ENCODE measurements at places on chromosomes 11 and 22.

DNA sequence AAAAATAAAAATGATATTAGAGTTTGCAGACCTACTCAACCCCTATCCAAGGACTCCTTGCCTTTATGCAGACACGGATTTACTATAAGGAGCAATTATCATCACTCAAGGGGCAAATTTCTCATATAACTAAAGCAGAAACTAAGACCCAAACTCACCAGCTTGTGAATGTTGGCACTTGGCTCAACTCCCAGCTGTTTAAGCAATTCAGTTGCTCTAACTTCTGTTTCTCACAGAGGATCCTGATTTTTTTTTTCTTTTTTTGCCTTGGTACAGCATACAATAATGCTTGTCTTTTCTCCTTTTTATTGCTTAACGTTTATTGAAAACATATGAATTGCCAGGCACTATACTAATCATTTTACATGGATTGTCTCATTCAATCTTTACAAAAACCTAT, 9.6 kb upstream of the CBLIF start:
- no peak for DNase-seq

DNA sequence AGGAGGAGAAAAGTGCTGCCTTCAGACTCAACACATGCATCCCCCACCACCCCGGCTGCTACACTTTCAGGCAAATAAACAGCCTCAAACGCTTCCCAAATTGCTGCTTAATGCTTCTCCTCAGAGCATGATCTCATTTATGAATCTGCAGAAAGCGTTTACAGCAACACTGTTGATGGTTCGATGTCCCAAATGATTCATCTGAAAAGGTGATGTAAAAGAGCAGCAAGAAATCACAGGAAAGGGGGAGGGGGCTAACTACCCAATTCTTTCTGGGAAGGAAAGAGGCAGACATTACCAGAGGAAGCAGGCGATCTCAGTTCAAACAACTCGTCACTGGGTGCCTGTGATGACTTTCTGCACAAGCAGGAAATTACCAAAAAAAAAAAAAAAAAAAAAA, 119.6 kb downstream of the TENM4 start:
- DNase-seq = no peak

- no peak for DNase-seq
These were observed 460.9 kb upstream of the KIRREL3 start for GRCh38 chr11:127461241-127462064.

DNA sequence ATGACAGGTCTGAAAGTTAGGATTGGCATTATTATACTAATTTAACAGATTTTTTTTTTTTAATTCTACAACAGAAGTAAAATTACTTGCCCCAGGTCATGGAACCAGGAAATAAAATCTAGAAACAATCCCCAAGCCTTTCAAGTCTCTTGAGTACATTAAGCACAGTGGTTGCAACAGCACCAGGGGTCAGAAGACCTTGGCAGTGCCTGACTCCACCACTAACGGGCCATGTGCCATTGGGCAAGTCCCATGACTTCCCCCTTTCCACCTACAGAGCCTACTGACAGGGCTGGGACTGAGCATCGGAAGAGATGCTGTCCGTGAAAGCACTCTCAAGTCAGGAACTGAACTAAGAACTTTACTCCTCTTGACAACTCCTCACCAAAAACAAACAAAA, 98.6 kb upstream of the AKIP1 start:
- no peak for DNase-seq

- no peak for DNase-seq
These were observed 112.3 kb downstream of the IGLL1 start for GRCh38 chr22:23467721-23468294.

DNA sequence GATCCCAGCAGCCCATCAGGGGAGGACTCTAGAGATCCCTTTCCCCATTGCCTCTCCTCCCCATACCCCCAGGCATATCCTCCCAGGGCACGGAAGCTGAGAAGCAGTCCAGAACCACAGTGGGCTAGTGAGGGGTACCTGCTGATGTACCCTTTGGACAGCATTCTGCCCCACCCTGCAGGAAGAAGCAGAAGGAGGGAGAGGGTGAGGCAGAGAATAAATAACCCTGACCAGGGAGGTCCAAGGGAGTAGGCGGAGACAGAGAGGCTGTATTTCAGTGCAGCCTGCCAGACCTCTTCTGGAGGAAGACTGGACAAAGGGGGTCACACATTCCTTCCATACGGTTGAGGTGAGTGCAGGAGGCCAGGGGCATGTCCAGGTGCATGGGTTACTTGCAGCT, at the start of gene OR51E1:
OR51E1 (plus strand) TSS at position 301 of the 400 bp plus-strand sequence. CDS start 8,545 bp downstream, outside the sequence.
- DNase-seq = no peak

DNA sequence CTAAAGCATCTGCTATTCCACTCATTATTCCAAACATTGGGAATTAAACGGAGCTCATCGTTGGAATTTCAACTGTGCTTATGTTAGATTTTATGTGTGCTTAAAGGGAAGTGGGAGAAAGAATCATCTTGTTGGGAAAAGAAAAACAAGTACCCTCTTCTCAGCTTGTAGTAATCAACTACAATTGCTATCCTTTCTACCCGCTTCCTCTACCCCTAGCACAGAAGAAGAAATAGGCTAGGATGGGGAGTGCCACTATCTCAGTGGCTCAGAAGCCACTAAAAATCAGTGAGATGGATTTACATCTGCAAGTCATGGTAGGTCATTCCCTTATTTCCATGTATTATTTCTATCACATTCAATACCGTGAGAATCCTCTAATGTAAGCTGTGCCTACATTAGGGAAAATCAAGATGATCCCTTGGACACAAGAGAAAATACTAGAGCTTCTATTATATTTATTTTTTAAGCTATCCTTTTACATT, 97.9 kb upstream of the CD44 start:
- DNase-seq = no peak

DNA sequence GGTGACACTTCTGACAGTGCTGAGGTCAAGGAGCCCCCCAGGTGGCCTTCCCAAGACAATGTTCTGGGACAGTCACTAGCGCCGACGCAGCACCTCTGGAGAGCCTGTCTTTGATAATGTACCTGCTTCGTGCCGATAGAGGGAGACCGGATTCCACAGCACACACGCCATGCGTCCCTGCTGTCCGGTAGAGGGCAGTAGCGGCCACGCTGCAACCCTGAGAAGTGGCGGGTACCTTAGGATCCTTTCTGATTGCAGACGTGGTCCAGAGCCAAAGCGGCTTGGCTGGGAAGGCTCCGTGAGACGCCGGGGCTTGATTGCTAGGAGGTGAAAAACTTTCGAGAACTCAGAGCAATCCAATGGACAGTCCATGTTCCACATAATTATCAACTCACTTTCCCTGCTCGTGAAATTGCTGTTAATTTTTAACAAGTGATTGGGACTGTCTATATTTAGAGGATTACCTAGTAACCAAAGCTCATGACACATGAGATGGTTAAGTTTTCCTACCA, 11.4 kb upstream of the BARX2 start:
- DNase-seq = peak; percentile 16

DNA sequence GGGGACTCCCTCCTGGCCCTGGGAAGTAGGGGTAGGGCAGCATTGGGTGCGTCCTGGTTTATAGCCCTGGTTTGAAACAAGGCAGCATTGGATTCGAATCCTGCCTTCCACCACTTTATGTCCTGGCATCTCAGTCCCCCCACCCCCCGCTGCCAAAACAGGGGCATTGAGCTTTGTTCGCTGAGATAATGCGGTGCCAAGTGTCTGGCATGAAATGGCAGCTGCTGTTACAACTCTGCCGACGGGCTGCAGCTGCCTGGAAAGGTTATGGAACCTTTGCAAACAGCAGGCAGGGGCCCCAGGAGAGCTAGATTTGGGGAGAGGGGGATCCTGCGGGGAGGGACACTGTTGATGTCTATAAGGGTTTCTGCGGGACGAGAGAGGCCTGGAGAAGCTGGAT, 1.9 kb downstream of the TST start:
- no peak for DNase-seq

- peak; percentile 33 for DNase-seq
These were observed 47.8 kb downstream of the FLRT1 start for GRCh38 chr11:64083398-64084080.

GRCh38 chr11:126304457-126305075, 706 bp downstream of the DCPS start:
- DNase-seq = no peak
